Fibroblast of skin of back (primary cell): ENCODE measurements at places on chromosomes 4 and X.

DNA sequence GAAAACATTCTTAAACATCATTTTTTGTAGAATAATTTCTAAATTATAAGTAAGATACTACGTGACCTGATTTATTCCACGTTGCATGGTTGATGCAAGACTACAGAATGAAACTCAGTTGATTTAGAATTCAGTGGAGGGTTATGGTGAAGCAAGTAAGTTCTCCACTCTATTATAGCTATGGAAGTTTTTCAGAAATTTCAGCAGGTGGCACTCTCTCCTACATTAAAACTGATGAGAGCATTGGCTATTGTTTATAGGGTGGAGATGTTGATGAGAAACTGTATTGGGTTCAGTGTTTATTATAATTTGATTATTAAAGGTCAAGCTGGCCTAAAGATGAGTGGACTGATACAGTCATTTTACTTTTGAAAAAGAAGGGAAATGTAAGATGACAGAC is 88.0 kb downstream of the FNIP2 start:
- DNase-seq: peak; percentile 46

GRCh38 chr4:139732991-139733570 is 67.5 kb downstream of the MGST2 start:
- DNase-seq: no peak

GRCh38 chrX:29143356-29143755 is 556.1 kb downstream of the IL1RAPL1 start:
- peak; percentile 13 for DNase-seq

DNA sequence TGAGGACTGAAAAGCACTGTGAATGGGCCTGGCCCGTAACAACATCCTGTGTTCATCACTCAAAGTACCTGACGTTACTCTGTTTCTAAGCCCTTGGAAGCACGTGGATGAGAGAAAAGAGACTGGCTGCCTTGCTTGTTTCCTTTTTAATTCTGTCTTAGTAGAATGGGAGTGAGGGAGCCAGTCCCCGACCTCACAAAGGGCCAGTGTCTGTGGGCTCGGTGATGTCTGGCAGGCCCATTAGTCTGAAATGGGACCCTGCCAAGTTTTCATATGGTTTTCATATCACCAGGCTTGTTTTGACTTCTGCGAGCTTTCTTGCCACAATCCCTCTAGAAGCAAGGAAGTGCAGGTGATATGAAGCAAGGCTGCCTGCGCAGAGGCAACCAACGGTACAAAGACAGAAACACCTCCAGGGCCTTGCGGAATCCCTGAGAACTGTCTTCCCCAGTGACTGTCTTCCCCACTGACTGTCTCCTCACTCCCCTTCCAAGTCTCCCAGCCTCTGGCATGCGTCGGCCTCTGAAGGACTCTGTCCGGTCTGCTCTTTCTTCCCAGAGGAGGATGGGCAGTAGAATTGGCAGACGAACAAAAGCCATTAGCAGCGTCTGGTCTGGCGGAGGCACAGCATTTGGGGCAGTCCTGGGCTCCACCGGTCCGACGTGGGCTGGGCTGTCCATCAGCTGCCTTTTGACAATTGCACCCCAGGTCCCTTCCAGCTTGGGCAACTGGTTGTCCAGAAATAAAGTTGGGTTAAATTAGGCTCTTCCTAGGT is 20.2 kb upstream of the RASL11B start:
- DNase-seq: peak; percentile 36

DNA sequence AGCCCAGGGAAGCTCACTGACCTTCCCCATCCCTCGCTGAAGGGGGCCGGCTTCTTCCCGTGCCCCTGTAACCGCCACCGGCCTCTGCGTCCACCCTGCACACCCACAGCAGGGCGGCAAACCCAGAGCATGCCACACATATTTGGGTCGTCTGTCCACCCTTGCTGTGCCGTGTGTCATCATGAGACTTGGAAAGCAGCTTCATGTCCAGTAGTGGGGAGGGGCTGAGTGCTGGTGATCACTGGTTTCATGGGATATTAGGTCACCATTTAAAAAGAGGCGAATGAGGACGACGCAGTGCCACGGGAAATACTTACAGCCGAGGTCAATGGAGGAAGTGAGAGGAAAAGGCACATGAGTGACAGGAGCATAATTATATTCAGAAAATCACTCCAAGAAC is 74.8 kb downstream of the HTRA3 start:
- DNase-seq: peak; percentile 30
